Stomach (tissue), 19 donors: ENCODE measurements at places on chromosomes 2 and 18. TPM values are rescaled to one million over a fixed set of nuclear protein-coding genes. Genes with fewer than 3 reads are reported as not detected.

Gene IL36B
- not detected for total RNA-seq

Gene CARF
- 23.7 TPM for total RNA-seq

Gene B4GALT6
- 0.58 TPM for total RNA-seq

- H3K4me1 ChIP-seq, result peaks cover 28% of the 10 kb centered on the region
- H3K27ac ChIP-seq, result no peak overlapping the region
- H3K4me3 ChIP-seq, result no peak overlapping the region
- H3K27me3 ChIP-seq, result no peaks in the 10 kb centered on the region
- no peak for DNase-seq
- no peaks in the 10 kb centered on the region for H3K36me3 ChIP-seq
These were observed 721 bp upstream of the EHD3 start for GRCh38 chr2:31233231-31233630.

GRCh38 chr2:169345486-169346437, 16.6 kb downstream of the LRP2 start:
- no peaks in the 10 kb centered on the region for H3K4me1 ChIP-seq
- DNase-seq, result no peak
- no peak overlapping the region for H3K27ac ChIP-seq
- H3K4me3 ChIP-seq, result no peak overlapping the region
- no peaks in the 10 kb centered on the region for H3K36me3 ChIP-seq

- H3K4me1 ChIP-seq, result no peaks in the 10 kb centered on the region
- H3K27ac ChIP-seq, result no peak overlapping the region
- H3K4me3 ChIP-seq, result no peak overlapping the region
- no peak for DNase-seq
These were observed 33.7 kb upstream of the LYPD6B start for GRCh38 chr2:149004836-149005235.

- no peaks in the 10 kb centered on the region for H3K36me3 ChIP-seq
- no peak for DNase-seq
- no peak overlapping the region for H3K4me3 ChIP-seq
- no peaks in the 10 kb centered on the region for H3K27me3 ChIP-seq
These were observed 101.0 kb downstream of the BCL2L11 start for GRCh38 chr2:111221701-111222100.

GRCh38 chr2:95346231-95346737, 49.1 kb downstream of the KCNIP3 start:
- H3K27ac ChIP-seq, result peak overlapping the region; percentile 84
- peak; percentile 69 for DNase-seq
- H3K27me3 ChIP-seq, result peaks cover 20% of the 10 kb centered on the region
- H3K4me3 ChIP-seq, result peak overlapping the region; percentile 74

DNA sequence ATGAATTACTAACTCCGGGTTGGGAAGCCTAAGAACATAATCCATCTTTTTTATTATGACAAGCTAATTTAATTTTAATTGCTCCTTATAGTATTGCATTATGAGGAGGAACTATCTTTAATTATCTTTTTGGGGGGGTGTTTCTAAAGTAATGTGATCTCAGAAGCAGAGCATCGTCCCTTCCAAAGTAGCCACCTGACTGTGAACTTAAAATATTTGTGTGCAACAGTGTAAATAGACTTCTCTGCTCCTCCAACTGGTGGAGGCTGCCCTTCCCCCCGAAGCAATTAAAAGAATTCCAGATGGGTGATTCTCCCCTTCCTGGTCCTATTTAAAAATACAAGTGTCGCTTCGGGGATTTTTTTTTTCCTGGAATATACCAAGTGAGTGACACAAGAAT, 55.7 kb downstream of the TCF7L1 start:
- DNase-seq, result no peak
- H3K4me1 ChIP-seq, result no peaks in the 10 kb centered on the region
- H3K27me3 ChIP-seq, result no peaks in the 10 kb centered on the region
- H3K4me3 ChIP-seq, result no peak overlapping the region
